Tibial nerve (tissue), 4 donors: ENCODE measurements at places on chromosomes 6 and 20. TPM values are rescaled to one million over a fixed set of nuclear protein-coding genes. Genes with fewer than 3 reads are reported as not detected.

Gene IMPG1
- total RNA-seq = not detected

Gene BMP6
- 8.8 TPM for total RNA-seq

Gene PPIL1
- 16.4 TPM for total RNA-seq

Gene SNAP25
- 0.22 TPM for total RNA-seq

Gene PSMB1
- 153 TPM for total RNA-seq

Gene CLPSL2
- not detected for total RNA-seq

Gene REM1
- total RNA-seq = 5.0 TPM

DNA sequence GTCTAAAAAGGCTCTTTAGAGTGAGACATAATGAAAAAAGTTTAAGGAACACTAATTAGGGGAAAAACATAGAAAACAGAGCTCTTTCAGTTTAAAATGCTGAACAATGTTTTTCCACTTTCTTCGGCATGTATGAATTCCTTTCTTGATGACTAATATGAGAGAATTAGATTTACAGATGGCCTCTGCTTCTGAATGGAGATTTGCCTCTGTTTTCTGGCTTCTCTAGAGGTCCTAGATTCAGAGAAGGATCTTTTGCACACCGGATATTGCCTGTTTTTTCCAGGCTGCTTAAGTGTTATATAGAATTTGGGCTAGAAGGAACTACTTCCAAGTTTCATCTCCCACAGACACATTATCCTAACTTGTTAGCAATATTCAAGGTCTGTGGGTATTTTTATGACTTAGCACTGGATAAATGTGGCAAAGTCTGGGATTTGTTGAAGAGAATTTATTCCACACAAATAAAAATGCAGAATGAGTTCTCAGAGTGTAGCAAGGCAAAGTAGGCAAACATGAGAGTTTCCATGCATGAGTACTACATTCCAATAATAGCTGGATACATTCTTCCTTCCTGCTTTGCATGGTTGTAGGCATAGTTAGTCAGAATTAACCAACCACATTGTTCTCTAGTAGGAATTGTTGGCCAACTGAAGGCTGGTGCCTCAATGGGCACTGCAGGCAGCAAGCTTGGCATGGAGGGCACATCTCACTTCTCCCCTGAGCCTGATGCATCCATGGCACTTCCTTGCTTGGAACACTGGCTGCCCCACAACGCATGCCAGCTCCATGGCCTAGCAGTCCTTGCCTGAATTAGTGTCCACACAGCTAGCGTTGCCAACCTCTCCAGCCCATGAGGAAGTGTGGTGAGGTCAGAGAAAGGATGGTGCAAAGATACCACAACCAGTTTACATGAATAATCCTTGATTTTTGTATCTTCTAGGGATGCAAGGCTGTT is 224.2 kb downstream of the CLIC5 start:
- H3K4me3 ChIP-seq = no peak overlapping the region
- no peaks in the 10 kb centered on the region for H3K27me3 ChIP-seq
- H3K4me1 ChIP-seq = no peaks in the 10 kb centered on the region

- no peak overlapping the region for H3K4me3 ChIP-seq
- no peaks in the 10 kb centered on the region for H3K27me3 ChIP-seq
- no peaks in the 10 kb centered on the region for H3K36me3 ChIP-seq
- no peaks in the 10 kb centered on the region for H3K4me1 ChIP-seq
- H3K27ac ChIP-seq = no peak overlapping the region
Measured at GRCh38 chr6:138510093-138510492, 10.8 kb upstream of the NHSL1 start.

GRCh38 chr6:16139556-16139955 is 10.7 kb downstream of the MYLIP start:
- no peak overlapping the region for H3K4me3 ChIP-seq
- no peaks in the 10 kb centered on the region for H3K27me3 ChIP-seq
- no peak for DNase-seq
- H3K27ac ChIP-seq = no peak overlapping the region
- H3K4me1 ChIP-seq = no peaks in the 10 kb centered on the region

- H3K27ac ChIP-seq = no peak overlapping the region
- H3K4me3 ChIP-seq = no peak overlapping the region
- no peaks in the 10 kb centered on the region for H3K4me1 ChIP-seq
- DNase-seq = no peak
Measured at GRCh38 chr20:42130810-42131596, 512.8 kb upstream of the CHD6 start.

- H3K36me3 ChIP-seq = no peaks in the 10 kb centered on the region
- H3K4me1 ChIP-seq = no peaks in the 10 kb centered on the region
- DNase-seq = no peak
- no peaks in the 10 kb centered on the region for H3K27me3 ChIP-seq
- no peak overlapping the region for H3K4me3 ChIP-seq
Measured at GRCh38 chr6:65700561-65700960, 6.5 kb downstream of the EYS start.

GRCh38 chr20:9555781-9556180 is 41.4 kb downstream of the LAMP5 start:
- H3K27me3 ChIP-seq = no peaks in the 10 kb centered on the region
- no peak for DNase-seq
- H3K36me3 ChIP-seq = no peaks in the 10 kb centered on the region

DNA sequence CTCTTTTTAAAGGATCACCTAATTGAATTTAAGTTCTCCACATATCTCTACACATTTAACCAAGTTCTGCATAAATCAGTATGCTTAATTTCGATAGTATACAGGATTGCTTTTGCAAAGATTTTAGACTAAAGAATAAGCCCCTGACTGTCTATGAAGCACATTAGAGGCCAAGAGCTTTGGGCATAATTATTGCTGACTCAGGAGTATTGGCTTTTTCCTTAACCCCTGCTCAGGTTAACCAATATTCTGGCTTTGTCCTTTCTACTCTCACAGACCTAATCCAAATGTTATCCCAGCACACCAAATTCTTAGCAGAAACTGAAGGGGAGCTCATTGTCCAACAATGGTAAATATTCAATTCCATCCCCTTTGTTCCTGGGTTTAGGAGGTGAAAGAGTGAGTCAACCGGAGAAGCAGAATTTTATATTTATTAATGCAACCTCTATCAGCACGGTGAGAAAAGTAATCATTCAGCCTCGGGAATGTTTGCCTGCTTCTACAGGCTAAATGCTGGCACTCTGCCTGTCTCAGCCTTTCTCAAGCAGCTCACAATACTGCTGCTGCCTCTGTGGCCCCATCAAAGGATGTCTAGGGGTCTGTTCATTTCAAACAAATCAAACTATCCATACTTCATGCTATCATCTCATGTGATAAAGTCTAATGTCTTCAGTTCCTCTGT is 125.0 kb downstream of the SIM1 start:
- H3K4me3 ChIP-seq = no peak overlapping the region
- no peaks in the 10 kb centered on the region for H3K4me1 ChIP-seq
- H3K27ac ChIP-seq = no peak overlapping the region

- peaks cover 66% of the 10 kb centered on the region for H3K36me3 ChIP-seq
- no peaks in the 10 kb centered on the region for H3K27me3 ChIP-seq
- peaks cover 86% of the 10 kb centered on the region for H3K4me1 ChIP-seq
Measured at GRCh38 chr6:159687341-159687740, 5.7 kb downstream of the SOD2 start.

- H3K4me1 ChIP-seq = peaks cover 9% of the 10 kb centered on the region
- no peak overlapping the region for H3K4me3 ChIP-seq
- H3K27ac ChIP-seq = no peak overlapping the region
- H3K36me3 ChIP-seq = no peaks in the 10 kb centered on the region
Measured at GRCh38 chr6:28865401-28866204, 58.2 kb downstream of the TRIM27 start.

- no peaks in the 10 kb centered on the region for H3K36me3 ChIP-seq
- H3K4me1 ChIP-seq = peaks cover 11% of the 10 kb centered on the region
- no peaks in the 10 kb centered on the region for H3K27me3 ChIP-seq
- H3K27ac ChIP-seq = peak overlapping the region; percentile 81
- no peak overlapping the region for H3K4me3 ChIP-seq
Measured at GRCh38 chr20:3687655-3688054, 5.8 kb upstream of the ADAM33 start.

DNA sequence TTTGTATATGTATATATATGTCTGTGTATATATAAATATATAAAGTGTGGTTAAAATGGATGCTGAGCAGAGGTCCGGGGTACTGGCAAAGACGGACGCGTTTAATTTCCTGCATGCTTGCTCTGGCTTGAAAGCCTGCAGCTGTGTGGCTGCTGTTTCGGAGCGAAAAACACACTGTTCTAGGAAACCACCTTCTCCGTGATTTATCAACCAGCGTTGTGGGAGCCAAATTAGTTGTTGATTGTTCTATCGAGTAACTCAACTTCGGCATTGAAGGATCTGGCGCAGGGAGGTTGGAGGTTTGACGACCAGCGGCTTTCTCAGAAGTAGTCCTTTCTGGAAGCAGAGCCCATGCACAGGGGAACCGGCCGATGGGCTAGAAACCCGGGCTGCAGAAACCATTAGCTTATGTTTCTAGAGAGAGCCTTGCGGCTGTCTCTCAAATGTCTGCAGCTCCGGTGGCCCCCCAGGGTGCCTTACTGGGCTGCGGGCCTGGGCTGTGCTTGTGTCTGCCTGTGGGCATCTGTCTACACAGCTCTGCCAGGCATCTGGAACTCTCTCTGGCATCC is 81.8 kb downstream of the EDN3 start:
- no peak overlapping the region for H3K27ac ChIP-seq
- no peaks in the 10 kb centered on the region for H3K27me3 ChIP-seq
- no peaks in the 10 kb centered on the region for H3K36me3 ChIP-seq
- no peaks in the 10 kb centered on the region for H3K4me1 ChIP-seq
- no peak for DNase-seq
- no peak overlapping the region for H3K4me3 ChIP-seq

DNA sequence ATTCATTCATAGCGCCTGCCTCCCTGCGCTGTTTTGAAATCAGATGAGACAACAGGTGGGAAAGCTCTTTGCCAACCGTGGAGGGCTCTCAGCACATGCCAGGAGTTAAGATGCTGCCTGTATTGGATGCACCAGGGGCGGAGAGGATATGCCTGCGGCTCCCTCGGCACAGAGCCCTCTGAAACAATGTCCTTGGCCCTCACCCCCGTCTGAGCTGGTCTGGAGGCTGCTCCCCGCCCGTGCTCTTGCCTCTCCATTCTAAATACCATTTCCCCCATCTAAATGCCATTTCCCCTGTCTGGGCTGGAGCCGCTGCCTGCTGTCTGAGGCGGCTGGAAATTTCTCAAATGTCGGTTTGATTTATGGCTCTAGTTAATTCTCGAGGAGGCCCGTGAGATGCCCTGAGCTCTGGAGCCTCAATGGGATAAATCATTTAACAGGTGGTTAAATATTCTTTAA is 50.8 kb upstream of the MLN start:
- no peak overlapping the region for H3K27ac ChIP-seq
- H3K4me1 ChIP-seq = peaks cover 6% of the 10 kb centered on the region
- H3K4me3 ChIP-seq = no peak overlapping the region
- H3K27me3 ChIP-seq = peaks cover 37% of the 10 kb centered on the region

DNA sequence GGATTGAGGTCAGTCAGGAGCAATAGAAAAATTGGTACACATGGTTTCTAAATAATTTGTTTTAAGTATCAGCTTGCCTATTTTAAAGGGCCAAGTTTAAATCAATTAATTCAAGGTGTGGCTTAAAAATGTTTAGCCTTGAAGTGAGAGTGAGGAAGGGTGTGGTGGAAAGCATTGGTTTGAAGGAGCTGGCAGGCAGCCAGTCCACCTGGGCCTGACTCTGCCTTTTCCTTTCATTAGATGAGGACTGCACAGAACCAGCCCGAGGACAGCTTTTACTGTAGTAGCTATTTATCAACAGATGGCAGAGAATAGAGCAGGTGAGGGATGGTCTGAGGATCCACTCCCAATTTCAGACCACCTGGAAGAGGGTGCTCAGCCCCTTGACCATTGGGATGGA is 42.4 kb downstream of the DHX35 start:
- no peak for DNase-seq
- H3K27ac ChIP-seq = no peak overlapping the region
- no peaks in the 10 kb centered on the region for H3K36me3 ChIP-seq
- no peaks in the 10 kb centered on the region for H3K4me1 ChIP-seq
- H3K27me3 ChIP-seq = no peaks in the 10 kb centered on the region

DNA sequence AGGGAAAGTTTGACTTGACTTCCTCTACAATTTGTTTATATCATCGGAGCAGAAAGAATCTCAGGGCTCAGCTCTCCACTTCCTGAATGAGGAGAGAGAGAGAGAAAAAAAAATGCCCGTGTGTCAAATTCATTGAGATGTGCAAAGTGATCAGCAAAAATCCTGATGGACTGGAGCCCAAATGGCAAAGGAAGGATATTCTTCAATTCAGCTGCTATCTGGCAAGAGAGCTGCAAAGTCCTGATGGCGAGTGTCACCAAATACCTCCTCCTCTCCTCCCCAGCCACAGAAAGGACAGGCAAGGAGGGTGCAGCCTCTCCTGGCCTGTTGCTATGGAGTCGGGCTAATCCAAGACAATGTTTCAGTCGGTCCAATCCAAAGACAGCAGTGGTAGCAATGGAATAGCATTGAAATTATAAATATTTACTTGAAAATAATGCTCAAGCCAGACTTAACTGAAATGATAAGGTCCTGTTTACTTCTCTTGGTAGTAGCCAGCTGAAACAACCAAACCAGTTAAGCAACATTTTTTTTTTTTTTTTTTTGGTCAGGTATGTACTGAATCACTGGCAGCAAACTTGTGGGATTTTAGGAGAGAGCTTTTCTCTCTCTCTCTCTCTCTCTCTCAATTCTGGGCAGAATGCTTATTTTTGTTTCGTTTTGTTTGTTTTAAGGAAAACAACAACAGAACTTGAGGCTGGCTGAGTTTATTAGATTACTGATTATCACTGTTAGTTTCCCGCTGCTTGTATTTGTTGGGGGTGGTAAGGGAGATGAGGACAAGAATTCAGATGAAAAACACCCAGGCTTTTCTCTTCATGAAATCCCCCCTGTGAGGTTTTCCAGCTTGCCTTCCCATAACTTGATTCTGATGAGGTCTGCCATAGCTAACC is 204.2 kb downstream of the BCAS1 start:
- H3K4me1 ChIP-seq = no peaks in the 10 kb centered on the region
- peak; percentile 23 for DNase-seq
- H3K27ac ChIP-seq = peak overlapping the region; percentile 25

GRCh38 chr20:49635166-49635565 is 67.2 kb upstream of the PTGIS start:
- no peaks in the 10 kb centered on the region for H3K27me3 ChIP-seq
- no peak overlapping the region for H3K27ac ChIP-seq
- H3K4me1 ChIP-seq = no peaks in the 10 kb centered on the region
- no peak overlapping the region for H3K4me3 ChIP-seq
- peaks cover 4% of the 10 kb centered on the region for H3K36me3 ChIP-seq

- H3K27ac ChIP-seq = no peak overlapping the region
- H3K4me1 ChIP-seq = no peaks in the 10 kb centered on the region
- H3K36me3 ChIP-seq = no peaks in the 10 kb centered on the region
- no peak overlapping the region for H3K4me3 ChIP-seq
- no peaks in the 10 kb centered on the region for H3K27me3 ChIP-seq
Measured at GRCh38 chr20:60862601-60863000, 389.5 kb upstream of the CDH4 start.

- no peaks in the 10 kb centered on the region for H3K27me3 ChIP-seq
- DNase-seq = peak; percentile 44
- no peaks in the 10 kb centered on the region for H3K36me3 ChIP-seq
- H3K4me3 ChIP-seq = no peak overlapping the region
Measured at GRCh38 chr20:4082406-4083097, 67.2 kb upstream of the RNF24 start.

- H3K36me3 ChIP-seq = peaks cover 5% of the 10 kb centered on the region
- H3K27me3 ChIP-seq = no peaks in the 10 kb centered on the region
- no peak overlapping the region for H3K4me3 ChIP-seq
- H3K4me1 ChIP-seq = no peaks in the 10 kb centered on the region
- DNase-seq = no peak
- no peak overlapping the region for H3K27ac ChIP-seq
Measured at GRCh38 chr20:46509523-46509922, 3.8 kb downstream of the ZNF334 start.

GRCh38 chr6:124682751-124683150 is 279.5 kb upstream of the RNF217 start:
- H3K4me3 ChIP-seq = no peak overlapping the region
- no peak for DNase-seq
- no peak overlapping the region for H3K27ac ChIP-seq
- no peaks in the 10 kb centered on the region for H3K4me1 ChIP-seq
